ENCODE measurements at places on chromosomes 7 and 10. TPM values are rescaled to one million over a fixed set of nuclear protein-coding genes. Genes with fewer than 3 reads are reported as not detected.

GRCh38 chr7:22969010-22969431 lies 44.9 kb downstream of the HYCC1 start:
- DNase-seq = no peak

DNA sequence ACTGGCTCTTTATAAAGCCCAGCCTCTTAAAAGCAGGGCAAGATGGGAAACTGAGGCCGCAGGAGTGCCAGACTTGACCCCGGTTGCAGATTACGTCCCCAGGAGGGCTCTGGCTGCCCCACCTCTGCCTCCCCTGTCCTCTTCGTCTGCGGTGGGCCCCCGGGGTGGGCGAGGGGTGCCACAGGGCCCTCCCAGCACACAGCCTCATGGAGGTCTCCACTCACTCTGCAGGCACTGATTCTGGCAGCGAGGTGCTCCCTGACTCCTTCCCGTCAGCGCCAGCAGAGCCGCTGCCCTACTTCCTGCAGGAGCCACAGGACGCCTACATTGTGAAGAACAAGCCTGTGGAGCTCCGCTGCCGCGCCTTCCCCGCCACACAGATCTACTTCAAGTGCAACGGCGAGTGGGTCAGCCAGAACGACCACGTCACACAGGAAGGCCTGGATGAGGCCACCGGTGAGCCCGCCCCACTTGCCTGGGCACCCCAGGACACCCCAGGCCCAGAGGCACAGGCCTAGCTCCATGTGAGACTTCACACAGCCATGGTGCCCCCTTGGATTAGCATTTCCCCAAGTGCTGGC lies 39.4 kb upstream of the SLC29A3 start:
- no peak for DNase-seq

GRCh38 chr7:98400542-98401340 lies at the start of gene BAIAP2L1:
Gene BAIAP2L1, minus strand, starts transcription at chr7:98401090. Its CDS starts 238 bp downstream, at chr7:98400852.
- no peak for DNase-seq

DNA sequence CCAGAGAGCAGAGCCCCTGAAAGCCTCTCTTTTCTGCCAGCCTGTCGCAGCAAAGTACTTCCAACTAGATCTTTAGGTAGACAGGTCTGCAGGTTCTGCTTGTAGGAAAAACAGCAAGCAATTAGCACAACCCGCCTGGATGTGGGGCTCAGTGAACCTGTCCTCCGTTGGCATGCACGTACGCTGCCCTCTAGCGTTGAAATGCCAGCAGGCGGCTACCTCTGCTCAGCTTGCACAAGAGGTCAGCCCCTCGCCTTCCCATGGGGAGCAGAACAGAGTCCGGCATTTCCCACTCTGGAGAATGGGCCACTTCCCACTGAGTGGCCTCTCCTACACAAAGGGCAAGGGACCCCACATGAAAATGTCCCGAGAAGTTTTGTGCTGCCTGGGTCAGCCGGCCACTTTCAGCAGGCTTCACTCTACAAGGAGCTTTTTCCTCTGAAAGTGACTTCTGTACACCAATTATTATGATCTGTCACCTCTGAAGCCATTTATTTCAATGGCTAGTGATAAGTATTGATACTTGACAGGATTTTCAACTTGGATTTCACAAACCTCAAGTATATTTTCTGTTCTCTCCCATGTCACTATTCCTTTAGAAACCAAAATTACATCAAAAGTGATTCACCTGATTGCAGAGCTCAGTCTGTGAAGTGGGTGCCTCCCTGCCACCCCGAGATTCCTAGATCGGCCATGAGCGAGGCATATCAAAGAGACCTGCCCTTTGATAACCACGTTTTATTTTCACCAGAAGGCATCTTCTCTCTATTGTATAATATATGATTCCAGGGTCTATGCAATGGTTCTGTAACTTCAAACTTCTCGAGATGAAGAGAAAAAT lies 56.7 kb downstream of the JCAD start:
- no peak for DNase-seq

GRCh38 chr10:128738386-128738915 lies 612.2 kb upstream of the MKI67 start:
- DNase-seq = no peak

The POLR2J2 gene
- 2.0 TPM for polyA plus RNA-seq

DNA sequence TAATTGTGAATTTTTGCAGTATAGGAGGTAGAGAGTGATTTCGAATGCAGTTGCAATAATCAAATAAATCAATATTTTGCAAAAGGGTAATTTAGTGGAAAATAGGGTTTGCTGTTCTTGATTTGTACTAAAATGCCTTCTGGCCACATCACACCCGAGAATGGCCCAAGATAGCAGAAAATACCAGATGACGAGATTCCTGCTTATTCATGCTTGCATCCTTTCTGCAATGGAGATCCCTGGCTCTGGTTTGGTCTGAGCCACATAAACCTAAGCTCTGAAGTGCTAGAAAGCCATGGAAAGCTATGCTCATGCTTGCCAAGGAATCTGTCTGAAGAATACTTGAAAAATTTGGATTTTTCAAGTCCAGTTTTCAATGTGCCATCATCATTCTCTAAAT lies 634.2 kb upstream of the COBL start:
- DNase-seq = no peak

The SOSTDC1 gene
- polyA plus RNA-seq = 0.11 TPM

The CYP26C1 gene
- not detected for polyA plus RNA-seq

The MYH16 gene
- not detected for polyA plus RNA-seq

GRCh38 chr7:134210227-134210626 lies 83.1 kb downstream of the LRGUK start:
- no peak for DNase-seq

The AKR1C4 gene
- not detected for polyA plus RNA-seq

The TUBAL3 gene
- polyA plus RNA-seq = not detected

DNA sequence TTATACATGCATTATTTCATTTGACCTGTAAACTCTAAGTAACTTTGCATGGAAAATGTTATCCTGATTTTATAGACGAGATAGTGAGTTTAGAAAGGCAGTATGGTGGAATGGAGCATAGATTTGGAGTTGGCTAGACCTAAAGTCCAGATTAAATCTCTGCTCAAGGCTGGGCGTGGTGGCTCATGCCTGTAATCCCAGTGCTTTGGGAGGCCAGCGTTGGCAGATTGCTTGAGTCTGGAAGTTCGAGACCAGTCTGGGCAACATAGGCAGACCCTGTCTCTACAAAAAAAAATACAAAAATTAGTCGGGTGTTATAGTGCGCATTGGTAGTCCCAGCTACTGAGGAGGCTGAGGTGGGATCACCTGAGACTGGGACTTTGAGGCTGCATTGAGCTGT lies 9.4 kb downstream of the PTEN start:
- no peak for DNase-seq

GRCh38 chr10:71443676-71444075 lies 47.0 kb downstream of the CDH23 start:
- no peak for DNase-seq
